T-helper 2 cell (primary cell): ENCODE measurements at places on chromosomes 2 and 18.
A peak's percentile ranks its signal among the peaks of the same experiment; 100 is the strongest.

DNA sequence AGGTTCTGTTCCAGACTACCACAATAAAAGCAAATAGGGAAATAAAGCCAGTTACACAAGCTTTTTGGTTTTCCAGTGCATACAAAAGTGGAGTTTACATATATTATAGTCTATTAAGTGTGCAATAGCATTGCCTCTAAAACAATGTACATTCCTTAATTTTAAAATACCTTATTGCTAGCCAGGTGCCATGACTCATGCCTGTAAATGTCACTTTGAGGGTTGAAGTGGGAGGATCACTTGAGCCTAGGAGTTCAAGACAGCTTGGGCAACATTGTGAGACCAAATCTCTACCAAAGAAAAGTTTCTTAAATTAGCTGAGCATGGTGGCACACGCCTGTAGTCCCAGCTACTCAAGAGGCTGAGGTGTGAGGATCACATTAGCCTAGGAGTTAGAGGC, 52.9 kb upstream of the IMP4 start:
- DNase-seq, result no peak

DNA sequence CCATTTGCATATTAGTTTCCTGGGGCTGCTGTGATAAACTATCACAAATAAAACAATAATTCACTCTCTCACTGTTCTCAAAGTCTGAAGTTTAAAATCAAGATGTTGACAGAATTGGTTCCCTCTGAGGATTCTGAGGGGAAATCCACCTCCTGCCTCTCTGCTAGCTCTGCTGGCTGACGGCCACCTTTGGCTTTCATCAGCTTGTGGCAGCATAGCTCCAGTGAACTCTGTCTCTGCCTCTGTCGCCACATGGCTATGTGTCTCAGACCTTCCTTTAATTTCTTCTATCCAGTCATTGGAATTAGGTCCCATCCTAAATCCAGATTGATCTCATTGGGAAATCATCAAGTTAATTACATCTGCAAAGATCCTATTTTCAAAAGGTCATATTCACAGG, 38.9 kb upstream of the TRIM43 start:
- no peak for DNase-seq

DNA sequence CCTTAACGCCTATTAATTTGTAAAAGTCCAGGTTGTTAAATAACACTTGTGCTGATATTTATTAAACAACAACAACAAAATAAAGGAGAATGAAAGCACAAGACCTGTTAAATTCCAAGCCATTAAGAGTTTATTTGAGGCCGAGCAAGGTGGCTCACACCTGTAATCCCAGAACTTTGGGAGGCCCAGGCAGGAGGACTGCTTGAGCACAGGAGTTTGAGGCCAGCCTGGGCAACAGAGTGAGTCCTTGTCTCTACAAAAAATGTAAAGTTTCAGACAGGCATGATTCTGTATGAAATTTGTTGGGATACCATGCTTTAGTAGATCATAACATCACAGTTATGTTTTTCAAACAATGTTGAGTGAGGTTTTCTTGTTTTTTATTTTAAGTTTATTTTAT, 17.1 kb downstream of the PELI1 start:
- DNase-seq, result no peak

GRCh38 chr18:59039449-59039848, 100.2 kb upstream of the SEC11C start:
- DNase-seq, result no peak

GRCh38 chr2:85714841-85715240, 20.7 kb downstream of the GNLY start:
- peak; percentile 20 for DNase-seq

GRCh38 chr2:222193328-222193983, 105.3 kb downstream of the PAX3 start:
- DNase-seq, result no peak

DNA sequence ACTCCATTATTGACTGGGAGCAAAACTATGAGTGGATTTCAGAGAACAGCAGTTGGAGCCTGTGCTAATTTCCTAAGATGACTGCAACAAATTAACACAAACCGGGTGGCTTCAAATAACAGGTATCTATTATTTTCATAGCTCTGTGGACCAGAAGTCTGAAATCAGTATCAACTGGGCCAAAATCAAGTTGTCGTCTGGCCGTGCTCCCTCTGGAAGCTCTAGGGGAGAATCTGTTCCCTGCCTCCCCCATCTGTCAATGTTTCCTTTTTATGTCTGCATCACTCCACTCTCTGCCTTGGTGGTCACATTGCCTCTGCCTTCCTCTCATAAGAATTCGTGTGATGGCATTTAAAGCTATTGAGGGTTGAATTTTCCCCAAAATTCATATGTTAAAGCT, 269.8 kb downstream of the TMX3 start:
- no peak for DNase-seq

DNA sequence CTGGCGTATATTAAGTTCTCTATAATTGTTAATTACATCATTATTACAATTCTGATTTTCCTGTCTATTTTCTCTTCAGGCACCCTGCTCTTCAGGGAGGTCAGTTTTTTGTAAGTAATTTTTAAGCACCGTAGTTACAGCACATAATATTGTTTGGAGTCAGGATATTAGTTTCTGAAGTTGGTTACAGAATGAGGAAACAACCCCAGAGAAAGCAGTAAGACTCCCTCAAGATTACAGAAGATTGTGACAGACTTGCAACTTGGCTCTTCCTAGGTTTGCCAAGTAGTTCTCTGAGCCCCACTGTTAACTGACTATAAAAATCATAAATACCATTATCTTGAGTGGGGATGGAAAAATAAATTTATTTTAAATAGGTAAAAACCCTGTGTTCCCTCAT, 921 bp downstream of the RPE start:
- no peak for DNase-seq

DNA sequence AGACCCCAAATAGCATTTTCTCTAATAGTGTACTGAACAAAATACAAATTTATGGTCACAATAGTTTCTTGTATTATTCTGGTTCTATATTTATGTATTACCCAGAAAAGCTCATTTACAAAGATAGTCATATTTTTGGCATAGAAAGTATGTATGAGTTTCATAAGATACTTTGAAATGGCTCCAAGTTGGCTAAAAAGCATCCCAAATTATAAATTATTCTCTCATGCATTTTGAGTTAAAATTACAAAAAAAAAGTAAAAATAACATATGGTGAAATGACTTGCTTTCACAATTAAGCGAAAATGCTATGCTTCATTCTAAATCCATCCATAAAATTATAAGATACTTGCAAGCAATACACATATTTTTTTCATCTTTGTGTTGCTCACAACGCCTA, 530.7 kb downstream of the ZNF804A start:
- DNase-seq, result no peak

GRCh38 chr2:41711736-41712135, 336.1 kb upstream of the PKDCC start:
- DNase-seq, result no peak

DNA sequence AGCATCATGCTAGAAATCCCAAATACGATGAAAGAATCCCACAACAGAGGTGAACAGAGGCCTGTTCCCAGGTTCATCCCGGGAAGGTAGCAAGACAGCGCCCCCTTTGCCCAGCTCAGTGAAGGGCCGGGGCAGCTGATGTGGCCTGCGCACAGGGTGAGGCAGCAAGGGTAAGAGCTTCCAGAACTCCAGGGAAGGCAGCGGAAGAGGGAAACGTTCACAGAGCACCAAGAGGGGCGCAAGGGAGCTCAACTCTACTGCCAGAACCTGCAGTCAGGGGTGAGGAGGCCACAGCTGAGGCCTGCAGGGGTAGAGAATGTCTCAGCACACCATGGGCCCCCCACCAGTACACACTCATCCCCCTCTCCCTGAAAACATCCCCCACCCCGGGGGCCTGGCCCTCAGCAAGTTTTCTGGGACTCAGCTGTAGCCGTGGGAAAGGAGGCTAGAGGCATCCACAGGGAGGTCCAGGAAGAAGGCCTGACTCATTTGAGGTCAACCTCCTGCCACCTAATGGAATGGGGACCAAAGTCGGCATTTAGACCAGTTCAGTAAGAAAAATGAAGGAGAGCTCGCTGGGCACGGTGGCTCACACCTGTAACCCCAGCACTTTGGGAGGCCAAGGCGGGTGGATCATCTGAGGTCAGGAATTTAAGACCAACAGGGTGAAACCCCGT, 95.6 kb upstream of the ASAP2 start:
- DNase-seq, result no peak

GRCh38 chr2:128378231-128379020, 59.8 kb upstream of the HS6ST1 start:
- no peak for DNase-seq

DNA sequence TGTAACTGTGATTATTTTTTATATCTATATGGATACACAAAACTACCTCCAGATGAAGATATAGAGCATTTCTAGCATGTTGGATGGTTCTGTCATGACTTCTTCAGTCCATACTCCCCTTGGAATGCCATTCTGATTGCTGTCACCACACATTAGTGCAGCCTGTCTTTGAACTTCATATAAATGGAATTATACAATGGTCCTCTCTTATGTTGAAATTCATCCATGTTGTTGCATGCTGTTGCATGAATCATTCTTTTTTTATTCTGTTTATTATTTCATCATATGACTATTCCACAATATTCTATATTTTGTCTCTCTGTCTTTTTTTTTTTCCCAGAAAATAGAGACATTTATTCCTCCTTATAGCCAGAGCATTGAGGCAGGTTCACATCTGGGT, 74.1 kb downstream of the OSBPL6 start:
- no peak for DNase-seq

DNA sequence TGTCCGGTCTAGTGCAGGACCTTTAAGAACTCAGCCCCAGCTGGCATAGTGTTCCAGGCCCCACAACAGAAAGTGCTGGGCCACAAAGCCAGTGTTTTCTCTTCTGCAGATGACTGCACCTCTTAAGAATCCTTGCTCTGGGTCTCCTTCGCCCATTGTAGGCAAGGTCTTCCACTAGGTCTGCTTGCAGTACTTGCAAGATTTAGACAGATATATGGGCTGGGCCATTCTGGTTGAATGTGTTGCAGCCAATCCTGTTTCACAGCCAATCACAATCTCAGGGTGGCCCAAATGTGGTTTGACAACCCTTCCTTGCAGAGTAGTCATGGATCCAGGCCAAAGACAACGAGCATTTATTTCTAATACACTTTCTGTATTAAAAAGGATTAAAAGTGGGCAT, 13.1 kb upstream of the PIEZO2 start:
- no peak for DNase-seq

DNA sequence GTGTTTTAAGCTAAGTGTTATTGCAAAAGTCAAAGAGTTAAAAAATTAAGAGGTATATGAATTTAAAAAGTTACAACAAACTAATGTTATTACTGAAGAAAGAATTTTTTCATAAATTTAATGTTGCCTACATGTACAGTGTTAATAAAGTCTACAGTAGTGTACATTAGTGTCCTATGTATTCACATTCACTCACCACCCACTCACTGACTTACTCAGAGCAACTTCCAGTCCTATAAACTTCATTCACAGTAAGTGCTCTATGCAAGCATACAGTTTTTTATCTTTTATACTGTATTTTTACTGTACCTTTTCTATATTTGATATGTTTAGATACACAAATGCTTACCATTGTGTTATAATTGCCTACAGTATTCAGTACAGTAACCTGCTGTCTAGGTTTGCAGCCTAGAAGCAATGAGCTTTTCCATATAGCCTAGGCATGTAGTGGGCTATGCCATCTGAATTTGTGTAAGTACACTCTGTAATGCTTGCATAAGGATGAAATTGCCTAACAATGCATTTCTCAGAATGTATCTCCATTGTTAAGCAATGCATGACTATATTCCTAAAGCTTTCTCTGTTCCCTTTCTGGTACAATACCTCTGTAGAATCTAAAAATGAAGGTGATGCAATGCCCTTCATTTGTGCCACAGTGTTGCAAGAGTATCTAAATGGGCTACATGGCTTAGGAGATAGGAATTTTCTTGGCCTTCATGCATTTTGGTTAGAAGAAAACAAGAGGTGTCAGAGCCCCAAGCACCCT, 370.8 kb upstream of the NT5C1B start:
- DNase-seq, result no peak

- no peak for DNase-seq
Observed at GRCh38 chr2:219173176-219173575, 3.3 kb upstream of the SLC23A3 start.

- no peak for DNase-seq
Observed at GRCh38 chr2:225309516-225309915, 90.0 kb upstream of the NYAP2 start.

- no peak for DNase-seq
Observed at GRCh38 chr2:163759013-163759412, 23.2 kb upstream of the FIGN start.

- no peak for DNase-seq
Observed at GRCh38 chr2:62895632-62896009, 155.0 kb upstream of the OTX1 start.

DNA sequence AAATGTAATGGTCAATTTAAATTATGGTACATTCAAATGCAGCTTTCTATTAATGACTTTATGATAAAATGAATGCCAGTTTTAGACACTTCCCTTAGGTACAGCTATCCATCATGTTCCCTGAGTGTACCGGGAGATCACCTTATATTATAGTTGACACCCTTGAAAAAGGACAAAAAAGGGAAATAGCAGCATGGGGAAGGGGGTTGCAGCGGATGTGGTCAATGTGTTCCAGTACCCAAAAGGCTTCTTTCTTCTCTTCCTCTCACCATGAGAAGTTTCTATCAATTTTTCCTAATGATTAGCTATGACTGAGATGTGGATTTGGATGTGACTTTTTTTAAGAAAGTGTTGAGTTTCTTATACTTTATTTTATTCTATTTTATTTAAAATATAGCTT, 154.4 kb downstream of the CCDC85A start:
- no peak for DNase-seq

- DNase-seq, result no peak
Observed at GRCh38 chr18:6785001-6785400, 55.5 kb downstream of the ARHGAP28 start.

GRCh38 chr2:167271932-167272331, 383.7 kb downstream of the XIRP2 start:
- no peak for DNase-seq

GRCh38 chr2:233039846-233040530, 7.5 kb downstream of the NEU2 start:
- no peak for DNase-seq

DNA sequence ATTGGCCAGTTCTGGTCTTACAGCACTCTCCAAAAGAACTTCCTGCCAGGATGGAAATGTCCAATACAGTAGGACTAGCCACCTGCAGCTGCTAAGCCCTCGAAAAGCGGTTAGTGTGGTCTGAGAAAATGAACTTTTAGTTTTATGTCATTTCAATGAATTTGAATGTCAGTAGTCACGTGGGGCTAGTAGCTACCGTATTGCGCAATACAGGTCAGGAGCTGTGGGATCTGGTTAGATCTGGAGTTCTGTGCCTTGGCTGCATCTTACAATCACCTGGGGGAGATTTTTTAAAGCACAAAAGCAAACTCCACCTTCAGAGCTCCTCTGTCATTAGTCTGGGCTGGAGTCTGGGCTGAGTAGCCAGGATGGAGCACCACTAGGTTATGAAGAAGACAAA, 35.9 kb downstream of the C1QL2 start:
- DNase-seq, result no peak

- DNase-seq, result no peak
Observed at GRCh38 chr2:15772086-15772595, 168.2 kb upstream of the MYCN start.

GRCh38 chr2:23423062-23423872, 38.3 kb downstream of the KLHL29 start:
- no peak for DNase-seq
